Epithelial cell of proximal tubule (primary cell): ENCODE measurements at places on chromosomes 4 and X. TPM values are rescaled to one million over a fixed set of nuclear protein-coding genes. Genes with fewer than 3 reads are reported as not detected.

DNA sequence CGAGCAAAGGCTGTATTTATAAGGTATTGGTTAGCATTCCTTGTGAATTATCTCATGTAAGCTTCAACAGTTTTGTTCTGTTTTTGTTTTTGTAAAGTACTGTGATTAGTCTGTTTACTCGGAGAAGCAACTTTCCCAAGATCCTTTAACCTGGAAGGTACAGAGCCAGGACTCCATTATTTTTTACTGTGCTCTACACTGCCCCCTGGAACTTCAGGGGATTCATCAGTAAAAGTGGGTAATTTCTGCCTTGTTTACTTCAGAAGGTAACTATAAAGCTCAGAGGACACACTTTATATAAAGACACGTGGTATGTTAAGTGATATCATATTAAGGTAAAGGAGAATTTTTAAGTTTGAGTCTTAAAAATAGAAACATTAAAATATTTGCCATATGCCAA, 124.9 kb downstream of the IQCM start:
- no peak for DNase-seq

Gene TCP11X2
- total RNA-seq = 0.12 TPM in 1 of 2 replicates, not detected in the other

DNA sequence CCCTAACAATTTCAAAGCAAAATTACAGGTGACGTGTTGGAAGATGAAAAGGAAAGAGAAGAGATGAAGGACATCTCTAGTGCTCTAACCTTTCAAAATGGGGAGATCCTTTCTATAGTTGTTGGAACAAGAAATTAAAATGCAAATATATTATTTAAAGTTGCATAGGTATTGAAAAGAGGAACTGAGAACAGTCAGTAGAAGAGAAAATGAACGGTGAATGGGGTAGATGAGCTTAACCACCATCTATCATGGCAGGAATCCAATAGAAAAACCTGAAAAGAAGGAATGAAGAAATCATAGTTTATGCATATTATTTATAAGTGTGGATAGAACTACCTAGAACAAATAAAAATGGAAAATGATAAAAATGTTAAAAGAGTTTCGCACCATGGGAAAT, 42.0 kb downstream of the ANXA5 start:
- DNase-seq = no peak

GRCh38 chrX:153769158-153769864, 5.3 kb downstream of the PLXNB3 start:
- DNase-seq = no peak

- no peak for DNase-seq
Measured at GRCh38 chr4:26827798-26828197, 32.8 kb upstream of the STIM2 start.

- no peak for DNase-seq
Measured at GRCh38 chr4:121166976-121167375, 2.9 kb upstream of the TNIP3 start.

DNA sequence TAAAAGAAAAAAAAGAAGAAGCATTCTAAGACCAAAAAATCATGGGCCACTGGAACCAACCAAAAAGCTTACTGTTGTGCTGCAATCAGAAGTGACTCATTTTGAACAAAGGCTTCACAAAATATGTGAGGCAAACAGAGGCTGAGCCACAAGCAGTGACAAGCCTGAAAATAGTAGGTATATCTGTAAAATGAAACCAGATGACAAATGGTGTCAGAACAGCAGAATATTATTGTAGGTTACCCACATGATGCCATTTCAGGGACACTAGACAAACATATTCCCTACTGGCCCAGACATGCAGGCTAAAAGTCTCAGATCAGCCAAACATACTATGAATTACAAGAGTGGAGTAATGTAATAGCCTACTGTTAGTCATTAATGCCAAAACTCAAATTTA, 1301.8 kb upstream of the DIAPH2 start:
- DNase-seq = no peak

- DNase-seq = no peak
Measured at GRCh38 chrX:122087341-122087740, 1039.9 kb downstream of the GLUD2 start.

Gene HOPX
- 1.6 TPM in 1 of 2 replicates, not detected in the other for total RNA-seq

- DNase-seq = no peak
Measured at GRCh38 chrX:55389376-55389775, 62.6 kb upstream of the MAGEH1 start.

DNA sequence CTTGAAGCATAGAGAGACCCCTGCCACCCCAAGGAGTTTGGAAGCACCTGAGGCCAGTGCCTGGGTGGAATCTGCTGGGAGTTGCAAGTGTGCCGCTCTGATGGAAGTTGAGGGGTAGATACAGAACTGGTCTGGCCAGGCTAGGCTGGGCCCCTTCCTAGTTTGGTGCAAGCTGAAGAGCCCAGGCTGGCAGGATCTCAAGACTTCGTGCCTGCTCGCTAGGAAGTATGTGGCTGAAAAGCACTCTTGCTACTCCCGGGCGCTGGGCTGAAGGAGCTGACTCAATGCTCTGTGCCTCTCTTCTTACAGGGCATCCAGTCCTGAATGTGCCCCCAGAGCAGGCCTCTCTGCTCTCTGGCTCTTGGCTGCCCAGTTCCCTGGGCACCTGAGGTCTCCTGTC, 51.7 kb upstream of the PJA1 start:
- DNase-seq = no peak

Gene CT45A5
- not detected in 2 replicates for total RNA-seq

GRCh38 chrX:54891573-54891972, 29.1 kb upstream of the TRO start:
- no peak for DNase-seq

- DNase-seq = no peak
Measured at GRCh38 chr4:67332627-67333026, 212.7 kb downstream of the CENPC start.

- no peak for DNase-seq
Measured at GRCh38 chr4:56417396-56417795, 18.0 kb downstream of the PPAT start.

DNA sequence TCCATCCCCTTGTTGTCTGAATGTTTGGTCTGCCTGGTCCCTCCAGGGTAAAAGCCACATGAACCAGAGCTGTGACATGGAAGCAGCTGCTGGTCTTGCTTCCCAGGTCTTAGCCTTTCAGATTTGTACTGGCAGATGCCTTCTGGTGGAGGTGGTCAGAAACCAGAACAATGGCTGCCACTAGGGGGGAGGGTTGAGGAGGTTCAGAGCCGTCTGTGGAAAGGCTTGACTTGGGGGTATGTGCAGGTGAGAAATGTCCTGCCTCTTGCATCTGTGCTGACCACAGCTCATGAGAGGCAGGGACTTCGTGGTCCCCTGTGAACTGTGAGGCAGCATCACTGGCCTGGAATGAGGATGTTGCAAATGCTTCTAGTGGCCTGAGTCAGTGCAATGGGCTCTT, 144.2 kb upstream of the WDR1 start:
- no peak for DNase-seq

- DNase-seq = no peak
Measured at GRCh38 chrX:29348288-29348687, 761.0 kb downstream of the IL1RAPL1 start.

DNA sequence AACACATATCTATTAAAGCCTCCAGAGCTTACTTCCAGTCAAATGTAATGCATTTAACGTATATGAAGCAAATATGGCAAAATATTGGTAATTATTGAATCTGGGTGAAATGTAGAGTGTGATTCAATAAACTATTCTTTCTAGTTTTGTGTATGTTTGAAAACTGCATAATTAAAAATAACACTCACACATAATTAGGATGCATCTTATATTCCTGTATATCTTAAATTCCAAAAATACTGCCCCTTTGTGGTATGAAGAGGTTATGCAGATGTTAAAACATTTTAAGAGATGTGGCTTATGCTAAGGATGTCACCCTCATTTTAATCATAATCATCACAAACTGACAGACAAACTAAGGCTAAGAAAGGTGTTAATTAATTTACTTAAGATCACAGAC, 182.9 kb downstream of the COX18 start:
- no peak for DNase-seq

- DNase-seq = no peak
Measured at GRCh38 chrX:12374286-12374685, 236.0 kb downstream of the FRMPD4 start.

DNA sequence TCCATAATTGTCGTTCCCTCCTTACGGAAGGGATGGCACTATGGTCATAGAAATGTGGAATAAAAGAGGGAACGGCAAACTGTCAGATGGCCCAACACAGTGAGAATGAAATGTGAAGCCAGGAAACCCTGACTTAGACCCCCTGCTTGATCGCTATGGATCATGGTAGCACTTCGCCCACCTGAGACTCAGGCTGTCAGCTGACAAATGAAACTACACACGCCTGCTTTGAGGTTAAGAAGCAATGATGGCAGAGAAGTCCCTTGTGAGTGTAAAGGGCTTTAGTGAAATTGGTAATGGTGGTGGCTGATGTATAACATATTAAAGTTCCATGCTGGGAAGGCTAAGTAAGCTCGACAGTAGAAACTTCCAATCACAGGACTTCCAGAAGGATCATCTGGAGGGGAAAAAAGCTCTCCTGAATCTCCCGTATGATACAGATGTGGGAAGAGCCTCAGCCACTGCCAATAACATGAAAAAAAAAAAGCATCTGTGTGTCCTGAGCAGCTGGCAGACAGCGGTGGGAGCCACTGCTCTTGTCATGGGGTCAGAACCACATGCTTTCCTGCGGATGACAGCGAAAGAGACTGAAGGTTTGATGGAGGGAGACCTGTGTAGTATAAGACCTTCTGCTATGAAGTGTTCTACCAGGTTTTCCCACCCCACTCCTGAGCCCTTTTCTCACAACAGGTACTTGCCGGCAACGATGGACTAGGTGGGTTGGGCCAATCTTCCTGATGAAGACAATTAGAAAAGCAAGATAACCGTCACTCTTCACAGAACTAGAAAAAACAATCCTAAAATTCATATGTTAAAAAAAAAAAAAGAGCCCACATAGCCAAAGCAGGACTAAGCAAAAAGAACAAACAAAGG, 107.6 kb downstream of the AFAP1 start:
- no peak for DNase-seq
